Ureter (tissue), 1 donor: ENCODE measurements at places on chromosomes 1 and 21.

DNA sequence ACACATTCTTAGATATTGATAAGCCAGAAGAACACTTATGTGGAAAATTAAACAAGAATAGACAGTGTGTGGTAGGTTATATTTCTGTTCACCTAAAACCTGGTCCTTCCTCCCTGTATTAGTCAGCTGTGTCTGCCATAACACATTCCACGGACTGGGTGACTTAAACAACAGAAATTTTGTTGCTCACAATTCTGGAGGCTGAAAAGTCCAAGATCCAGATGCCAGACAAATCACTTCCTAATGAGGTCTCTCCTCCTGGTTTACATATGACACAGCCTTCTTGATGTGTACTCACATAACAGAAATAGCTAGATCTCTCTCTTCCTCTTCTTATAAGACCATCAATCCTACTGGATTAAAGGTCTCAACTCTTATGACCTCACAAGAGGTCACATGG, 25.7 kb downstream of the JMJD4 start:
- no peak for DNase-seq

GRCh38 chr1:207644852-207645634, at the start of gene CR1L:
TSS of gene CR1L (plus strand) at chr1:207645133. CDS start at chr1:207645234, 101 bp downstream.
- peak; percentile 74 for DNase-seq

DNA sequence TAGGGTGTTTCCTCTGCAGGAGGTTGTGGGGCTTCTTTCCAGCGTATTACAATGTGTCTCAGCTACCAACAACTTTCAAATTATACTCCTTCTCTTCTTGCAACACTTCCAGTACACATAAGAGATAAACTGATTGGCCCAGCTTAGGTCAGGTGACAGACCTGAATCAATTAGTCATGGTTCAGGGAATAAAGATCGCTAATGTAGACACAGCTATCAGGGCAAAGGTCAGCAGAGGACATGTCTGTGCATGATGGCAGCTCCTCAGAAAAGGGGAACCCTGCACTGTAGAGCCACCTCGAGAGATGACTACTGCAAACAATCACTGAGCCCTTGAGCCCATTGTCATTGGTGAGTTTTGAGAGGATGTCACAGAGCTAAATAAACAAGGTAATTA, 36.8 kb upstream of the PKN2 start:
- no peak for DNase-seq

DNA sequence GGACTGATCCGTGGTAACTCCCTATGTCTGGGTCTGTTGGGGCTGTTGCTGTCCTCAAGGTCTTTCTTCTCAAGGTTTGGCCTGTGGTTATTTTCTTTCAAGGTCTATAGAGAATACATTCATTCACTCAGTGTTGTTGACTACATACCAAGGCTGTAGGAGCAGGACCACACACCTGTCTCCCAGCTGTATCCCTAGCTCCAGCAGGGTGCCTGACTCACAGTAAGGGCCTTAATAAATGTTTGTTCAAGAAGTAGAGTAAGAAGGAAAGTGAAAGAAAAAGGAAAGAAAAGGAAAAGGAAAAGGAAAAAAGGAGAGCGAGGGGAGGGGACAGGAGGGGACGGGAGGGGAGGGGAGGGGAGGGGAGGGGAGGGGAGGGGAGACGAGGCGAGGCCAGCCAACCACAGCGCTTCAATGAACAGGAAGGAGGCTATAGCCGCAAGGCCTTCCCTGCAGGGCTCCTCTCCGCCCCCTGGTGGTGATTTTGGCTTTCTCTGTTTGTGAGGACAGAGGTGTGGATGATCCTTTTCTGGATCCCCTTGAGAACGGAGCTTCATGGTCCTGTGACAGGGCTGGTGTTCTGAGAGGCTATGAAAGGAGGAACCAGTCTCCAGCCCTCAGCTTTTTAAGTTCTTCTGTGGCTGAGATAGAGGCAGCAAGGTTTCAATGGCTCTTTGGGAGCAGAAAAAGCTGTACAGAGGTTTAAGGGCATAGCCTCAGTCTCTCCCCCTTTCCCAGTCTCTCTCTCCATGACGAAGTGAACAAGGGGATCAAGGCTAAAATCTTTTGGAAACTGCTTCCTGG, 30.6 kb upstream of the LCE5A start:
- no peak for DNase-seq

DNA sequence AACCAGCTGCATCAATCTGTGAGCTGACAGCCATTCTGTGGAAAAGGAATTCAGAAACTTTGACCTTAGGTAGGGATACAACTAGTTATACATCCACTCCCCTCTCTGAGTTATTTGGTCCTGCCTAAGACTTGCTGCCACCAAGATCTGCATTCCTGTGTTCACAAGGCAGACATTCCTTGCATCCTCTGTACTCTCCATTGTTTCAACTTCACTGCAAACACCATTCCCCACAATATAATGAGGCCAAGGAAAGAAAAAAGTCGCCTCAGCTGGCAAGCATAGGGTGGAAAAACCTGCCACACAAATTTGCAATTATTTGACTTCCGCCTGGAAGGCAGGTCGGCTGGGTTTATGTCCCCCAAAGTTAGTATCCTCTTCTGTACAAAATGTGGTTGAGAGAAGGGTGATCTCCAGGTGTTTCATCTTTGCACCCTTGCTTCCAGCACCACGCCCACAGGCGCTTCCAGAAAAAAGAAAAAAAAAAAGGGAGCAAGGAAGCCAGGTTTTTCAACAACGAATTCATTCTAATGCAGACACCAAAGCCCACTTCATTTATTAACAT, 676 bp upstream of the CTTNBP2NL start:
- DNase-seq: no peak

GRCh38 chr1:186496171-186496851, 35.4 kb upstream of the PDC start:
- DNase-seq: no peak

DNA sequence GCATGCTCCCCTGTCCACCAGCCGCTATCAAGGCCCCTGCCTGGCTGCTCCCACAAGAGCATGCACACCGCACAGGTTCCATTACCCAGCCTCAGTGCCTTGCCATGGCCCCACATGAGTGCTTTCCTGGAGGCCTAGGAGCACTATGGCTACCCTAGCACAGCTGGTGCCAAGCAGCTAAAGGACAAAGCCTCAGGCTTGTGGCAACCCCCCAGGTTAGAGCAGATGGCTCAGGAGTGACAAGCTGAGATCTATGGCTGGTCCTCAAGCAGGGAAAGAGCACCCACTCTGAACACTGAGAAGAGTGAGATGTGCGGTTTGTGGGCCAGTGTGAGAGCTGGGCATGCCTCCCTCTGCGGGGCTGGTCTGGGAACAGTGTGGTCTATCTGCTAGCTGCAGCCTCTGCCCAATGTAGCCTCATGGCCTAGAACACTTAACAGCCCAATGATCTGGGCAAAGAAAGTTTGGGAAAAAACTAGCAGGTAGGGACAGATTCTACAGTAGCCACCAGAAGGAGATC, 129.8 kb downstream of the VAV3 start:
- DNase-seq: no peak
